Spleen (tissue), 13 donors: ENCODE measurements at places on chromosomes 4 and X. TPM values are rescaled to one million over a fixed set of nuclear protein-coding genes. Genes with fewer than 3 reads are reported as not detected.

DNA sequence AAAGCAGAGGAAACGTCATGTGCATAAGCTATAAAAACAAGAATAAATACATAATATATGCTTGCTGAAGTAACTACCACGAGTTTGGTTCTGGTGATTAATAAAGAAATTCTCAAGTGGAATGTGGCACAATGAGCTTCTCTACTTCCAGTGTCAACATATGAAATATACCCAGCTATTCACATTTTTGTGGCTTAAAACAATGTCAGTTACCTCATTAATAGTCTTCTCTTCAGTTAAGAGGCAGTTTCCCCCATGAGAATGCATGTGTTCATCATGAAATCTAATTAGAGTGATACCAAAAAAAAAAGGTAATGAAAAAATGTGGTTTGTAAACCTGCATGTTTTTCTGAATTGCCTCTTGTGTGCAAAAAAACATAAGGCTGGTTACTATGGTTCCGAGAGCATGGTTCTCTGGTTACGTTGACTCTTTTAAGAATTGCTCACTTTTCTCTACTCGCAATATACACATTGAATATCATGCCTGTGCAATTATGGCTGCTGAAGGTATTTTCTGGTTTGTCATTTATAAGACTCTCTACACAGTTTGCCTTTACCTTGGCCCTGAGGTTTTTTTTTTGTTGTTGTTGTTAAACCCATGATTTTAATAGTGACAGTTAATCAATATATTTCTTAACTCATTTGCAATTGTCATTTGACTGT, 108.2 kb downstream of the PCDH7 start:
- no peak for DNase-seq

GRCh38 chr4:156594624-156595023, 377.0 kb downstream of the PDGFC start:
- DNase-seq: peak; percentile 52

DNA sequence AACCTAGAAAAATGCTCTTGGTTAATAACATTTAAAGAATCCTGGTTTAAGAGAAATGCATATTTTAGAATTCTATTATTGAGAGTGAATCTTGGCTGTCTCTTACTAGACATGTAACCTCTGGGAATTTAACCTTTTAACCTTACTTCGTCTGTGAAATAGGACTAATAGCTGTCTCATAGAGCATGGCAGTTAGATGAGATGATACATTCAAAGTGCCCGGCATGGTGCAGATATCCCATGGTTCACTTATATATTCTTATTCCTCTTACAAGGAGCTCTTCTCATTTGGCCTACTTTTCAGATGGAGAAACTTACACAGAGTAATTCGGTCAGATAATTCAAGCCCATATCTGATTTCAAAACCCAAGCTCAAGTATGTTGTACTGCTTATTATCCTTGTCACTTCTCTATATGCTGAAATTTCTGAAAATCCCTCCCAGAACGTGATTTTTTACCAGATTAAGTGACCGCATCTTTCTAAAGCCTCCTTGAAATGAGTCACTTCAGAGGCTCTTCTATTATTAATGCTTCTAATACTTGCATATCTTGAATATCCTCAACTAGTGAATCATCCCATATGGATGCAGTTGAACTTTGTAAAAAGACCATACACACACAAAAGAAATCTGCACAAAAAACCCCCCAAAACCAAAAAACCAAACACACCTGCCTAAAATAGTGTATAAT, 4.9 kb downstream of the CDKN2AIP start:
- DNase-seq: no peak

DNA sequence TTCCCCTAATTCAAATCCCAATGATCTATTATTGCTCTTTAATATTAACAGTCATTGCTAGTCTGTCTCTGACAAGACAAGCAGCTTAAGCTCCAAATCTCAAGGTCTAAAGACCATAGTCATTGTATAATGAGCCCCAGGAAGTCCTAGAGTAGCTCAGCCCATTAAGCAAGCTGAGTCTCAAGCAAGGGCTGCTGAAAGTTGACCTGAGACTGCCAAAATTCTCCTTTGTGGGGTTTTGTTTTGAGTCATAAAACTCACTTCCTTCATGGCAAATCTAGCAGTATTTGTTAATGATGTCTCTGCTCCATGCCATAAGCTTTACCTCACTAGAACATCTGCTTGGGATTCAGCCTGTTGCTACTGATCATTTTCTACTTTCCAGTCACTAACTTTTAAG, 313.2 kb downstream of the ANTXR2 start:
- DNase-seq: no peak

DNA sequence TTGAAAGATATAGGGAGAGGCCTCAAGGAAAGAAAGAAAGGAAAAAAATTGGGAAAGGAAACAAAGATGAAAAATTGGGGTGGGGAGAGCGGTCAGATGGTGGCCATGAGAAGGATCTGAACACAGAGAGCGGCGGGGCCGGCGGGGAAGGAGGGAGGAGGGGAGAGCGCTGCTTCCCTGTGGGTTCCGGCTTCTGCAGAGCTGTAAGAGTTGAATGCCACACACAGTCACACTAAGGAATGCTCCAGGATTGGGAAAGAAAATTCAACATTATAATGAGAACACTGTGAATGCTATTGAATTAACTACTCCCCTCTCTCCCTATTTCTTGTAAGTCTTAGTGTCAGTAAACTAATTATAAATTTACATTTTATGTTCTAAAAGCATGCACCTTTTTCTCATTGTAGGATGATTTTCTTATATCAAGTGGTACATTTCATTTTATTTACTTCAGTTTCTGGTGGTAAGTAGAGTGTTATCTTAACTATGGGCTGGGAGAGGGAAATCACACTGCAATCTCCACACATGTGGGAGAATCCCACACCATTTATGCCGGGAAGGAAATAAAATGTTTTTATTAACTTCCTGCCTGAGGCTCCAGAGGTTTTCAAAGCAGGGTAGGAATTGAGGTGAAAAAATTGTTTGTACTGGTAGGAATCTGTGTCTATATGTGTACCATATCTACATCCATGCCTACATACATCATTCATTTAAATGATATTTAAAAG, 904 bp downstream of the F11 start:
- DNase-seq: no peak

The ANAPC4 gene
- total RNA-seq: 32.6 TPM

The GAGE12F gene
- total RNA-seq: not detected
